A549 treated with DMSO at 1 μM for 4 hours (cell line): ENCODE measurements at places on chromosomes 11 and 22. TPM values are rescaled to one million over a fixed set of nuclear protein-coding genes. Genes with fewer than 3 reads are reported as not detected.

The YPEL1 gene
- 0.08 to 0.63 TPM (median 0.31 TPM) in 5 replicates for total RNA-seq

The OR52E8 gene
- not detected in 5 replicates for total RNA-seq

The RNF141 gene
- total RNA-seq: 17.8 to 25.8 TPM (median 23.4 TPM) in 5 replicates

The CECR2 gene
- 0.06 to 0.21 TPM (median 0.09 TPM) in 5 replicates for total RNA-seq

The SYT7 gene
- 0.92 to 1.2 TPM (median 1.1 TPM) in 5 replicates for total RNA-seq

The RFPL3 gene
- not detected in 5 replicates for total RNA-seq

The MIAT gene
- 0.29 to 0.56 TPM (median 0.39 TPM) in 5 replicates for total RNA-seq

The SCN4B gene
- total RNA-seq: 0.02 to 0.06 TPM (median 0.05 TPM) in 5 replicates

The NAGA gene
- total RNA-seq: 7.0 to 7.9 TPM (median 7.6 TPM) in 5 replicates
